ENCODE measurements at places on chromosomes 12 and 14.

- DNase-seq: no peak
Observed at GRCh38 chr12:111766608-111767361, at the start of gene ALDH2. ALDH2 (plus strand) TSS chr12:111766933; CDS start chr12:111766983, 50 bp downstream.

DNA sequence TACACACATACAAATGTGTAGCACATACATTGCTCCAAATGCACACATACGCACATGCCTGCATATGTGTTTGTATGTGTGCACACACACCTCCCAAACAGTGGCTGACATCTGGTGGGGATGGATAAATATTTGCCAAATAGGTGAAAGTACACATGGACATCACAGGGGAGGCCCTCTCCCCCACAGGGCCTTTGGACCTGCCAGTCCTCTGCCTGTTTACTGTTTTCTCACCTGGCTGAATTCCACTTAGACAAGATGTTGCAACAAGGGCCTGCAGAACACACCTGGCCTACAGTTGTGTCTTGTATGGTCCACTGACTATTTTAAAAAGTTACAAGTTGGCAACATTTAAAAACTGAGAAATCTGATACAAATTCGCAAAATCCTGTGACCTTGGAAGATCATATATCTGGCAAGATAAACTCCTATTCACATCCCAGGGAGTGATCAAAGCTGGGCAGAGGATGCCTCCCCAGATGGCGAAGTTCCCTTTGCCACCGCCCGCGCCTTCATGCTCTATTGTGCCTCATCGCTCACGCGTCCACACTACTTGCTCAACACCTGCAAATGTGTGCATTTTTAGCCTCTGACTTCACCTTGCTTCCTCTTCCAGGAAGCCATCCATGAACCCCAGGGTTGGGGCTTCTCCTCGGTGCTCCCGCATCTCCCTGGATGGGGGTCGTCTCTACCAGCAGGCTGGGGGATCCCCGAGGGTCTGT, 118.4 kb upstream of the FZD10 start:
- DNase-seq: no peak

DNA sequence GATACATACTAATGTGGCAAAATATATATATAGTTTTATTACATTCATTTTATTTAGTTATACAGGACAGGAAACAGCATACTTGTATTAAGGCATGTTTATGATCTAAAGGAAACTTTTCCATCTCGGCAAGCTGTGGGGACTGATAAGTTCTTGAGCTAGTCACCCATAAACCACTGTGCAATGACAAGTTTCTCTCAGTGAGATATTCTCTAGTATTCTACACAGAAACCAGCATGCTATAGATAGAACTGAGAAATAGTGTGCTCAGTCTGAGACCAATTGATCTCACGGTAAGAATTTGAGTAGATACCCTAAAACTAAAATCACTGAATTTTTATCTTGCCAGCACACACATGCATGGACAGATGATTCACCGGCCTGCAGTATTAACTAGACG, 717.6 kb upstream of the NOVA1 start:
- no peak for DNase-seq

DNA sequence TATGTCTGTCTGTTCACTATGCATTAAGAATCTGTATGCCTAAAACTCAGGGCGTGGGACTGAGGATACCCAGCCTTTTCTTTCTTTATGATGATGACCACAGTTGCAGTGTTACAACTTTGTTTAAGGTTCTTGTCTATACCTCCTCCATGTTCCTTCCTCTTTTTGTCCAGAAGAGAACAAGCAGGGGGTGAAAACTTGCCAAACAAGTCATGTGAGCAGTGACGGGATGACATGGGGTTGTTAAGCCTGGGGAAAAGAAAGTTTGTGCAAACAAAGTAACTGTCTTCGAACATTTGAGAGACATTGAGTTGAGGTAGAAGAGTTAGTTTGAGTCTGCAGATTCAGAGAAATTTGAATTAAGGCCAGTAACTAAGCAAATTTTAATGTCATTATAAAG, 505.5 kb downstream of the NPAS3 start:
- DNase-seq: no peak

DNA sequence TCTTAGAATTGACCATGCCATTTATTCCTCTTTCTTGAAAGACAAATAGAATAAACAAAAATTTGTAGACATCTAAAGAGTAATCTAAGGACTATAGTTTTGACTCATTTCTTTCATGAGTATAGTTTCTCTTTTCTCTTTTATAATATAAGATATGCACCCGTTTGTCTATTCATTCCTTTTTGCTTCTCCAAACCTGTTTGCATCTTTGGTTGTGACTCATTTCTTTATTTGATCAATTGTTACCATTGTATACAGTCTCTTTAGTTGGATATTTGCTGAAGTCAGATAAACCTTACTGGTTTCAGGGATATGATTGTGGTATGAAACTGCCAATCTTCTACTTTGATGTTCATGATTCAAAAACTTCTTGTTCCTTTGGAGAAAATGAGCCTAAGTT, 268.7 kb downstream of the FBXL14 start:
- no peak for DNase-seq

DNA sequence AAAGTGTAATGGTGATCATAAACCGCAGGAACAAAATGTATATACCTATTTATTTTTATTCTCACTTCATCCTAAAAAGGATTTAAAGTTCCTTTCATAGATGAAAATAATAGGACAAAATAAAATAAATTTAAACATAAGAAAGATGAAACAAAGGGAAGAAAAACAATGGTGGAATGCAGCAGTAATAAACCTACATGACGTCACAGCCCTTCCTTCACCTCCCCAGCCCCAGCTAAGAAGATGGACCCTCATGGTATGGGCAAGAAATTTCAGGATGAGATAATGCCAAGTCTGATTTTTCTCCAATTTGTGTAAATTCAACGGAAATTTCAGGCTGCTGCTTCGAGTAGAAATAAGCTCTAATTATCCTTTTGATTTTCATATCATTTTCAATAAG, 381.0 kb downstream of the LRIG3 start:
- DNase-seq: no peak

DNA sequence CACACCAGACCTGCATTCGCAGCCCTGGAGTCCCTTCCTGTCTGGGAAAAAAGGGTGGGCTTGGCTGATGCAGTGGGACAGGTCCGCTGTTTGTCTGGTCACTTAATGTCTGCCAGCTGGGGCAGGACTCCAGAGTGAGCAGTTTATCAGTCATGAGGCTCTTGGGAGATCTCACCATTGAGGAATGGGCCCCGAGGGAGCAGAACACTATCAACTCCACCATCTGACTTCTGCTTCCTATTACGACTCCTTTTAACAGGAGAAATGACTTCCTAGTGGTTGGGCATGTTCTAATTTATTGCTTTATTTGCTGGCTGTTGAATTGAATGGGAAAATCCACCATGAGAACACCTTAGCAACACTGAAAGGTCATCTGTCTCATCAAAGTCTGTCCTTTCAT, 182.5 kb upstream of the RASSF8 start:
- no peak for DNase-seq

DNA sequence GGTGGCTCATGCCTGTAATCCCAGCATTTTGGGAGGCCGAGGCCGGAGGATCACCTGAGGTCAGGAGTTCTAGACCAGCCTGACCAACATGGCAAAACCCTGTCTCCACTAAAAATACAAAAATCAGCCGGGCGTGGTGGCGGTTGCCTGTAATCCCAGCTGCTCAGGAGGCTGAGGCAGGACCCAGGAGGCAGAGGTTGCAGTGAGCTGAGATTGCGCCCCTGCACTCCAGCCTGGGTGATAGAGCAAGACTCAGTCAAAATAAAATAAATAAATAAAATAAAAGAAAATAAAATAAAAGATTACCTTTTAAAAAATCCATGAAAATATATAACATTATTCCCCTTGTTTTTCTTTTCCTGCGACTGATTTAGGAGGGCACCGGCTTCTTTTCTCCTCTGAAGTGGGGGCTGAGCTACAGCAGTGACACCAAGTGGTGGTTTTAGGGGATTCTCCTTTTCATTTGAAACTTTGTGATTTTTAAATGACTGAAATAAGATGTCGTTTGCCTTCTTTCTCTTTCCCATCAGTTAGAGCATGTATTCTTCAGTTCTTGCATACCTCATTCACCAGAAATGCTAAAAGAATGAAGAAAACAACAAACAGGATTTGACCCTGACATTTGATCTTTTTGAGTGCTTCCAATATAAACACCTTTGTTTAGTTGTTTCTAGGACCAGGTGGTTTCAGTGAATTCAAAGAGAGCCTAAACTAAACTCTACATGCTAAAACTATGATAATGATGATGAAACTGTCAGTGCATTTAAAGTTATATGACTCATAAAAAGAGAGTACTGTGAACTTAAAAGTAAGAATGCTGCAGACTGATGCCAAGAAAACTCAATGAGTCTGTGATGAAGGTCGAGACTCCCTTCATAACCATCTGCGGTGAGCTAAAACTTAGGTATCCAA, 22.6 kb upstream of the PKP2 start:
- no peak for DNase-seq

- DNase-seq: no peak
Observed at GRCh38 chr12:117142094-117142493, 42.9 kb upstream of the TESC start.

- no peak for DNase-seq
Observed at GRCh38 chr12:68509242-68509641, 101.5 kb upstream of the RAP1B start.

GRCh38 chr12:124153392-124153791, 141.5 kb upstream of the RFLNA start:
- DNase-seq: no peak

- no peak for DNase-seq
Observed at GRCh38 chr12:103924761-103925641, 5.2 kb upstream of the HSP90B1 start.

DNA sequence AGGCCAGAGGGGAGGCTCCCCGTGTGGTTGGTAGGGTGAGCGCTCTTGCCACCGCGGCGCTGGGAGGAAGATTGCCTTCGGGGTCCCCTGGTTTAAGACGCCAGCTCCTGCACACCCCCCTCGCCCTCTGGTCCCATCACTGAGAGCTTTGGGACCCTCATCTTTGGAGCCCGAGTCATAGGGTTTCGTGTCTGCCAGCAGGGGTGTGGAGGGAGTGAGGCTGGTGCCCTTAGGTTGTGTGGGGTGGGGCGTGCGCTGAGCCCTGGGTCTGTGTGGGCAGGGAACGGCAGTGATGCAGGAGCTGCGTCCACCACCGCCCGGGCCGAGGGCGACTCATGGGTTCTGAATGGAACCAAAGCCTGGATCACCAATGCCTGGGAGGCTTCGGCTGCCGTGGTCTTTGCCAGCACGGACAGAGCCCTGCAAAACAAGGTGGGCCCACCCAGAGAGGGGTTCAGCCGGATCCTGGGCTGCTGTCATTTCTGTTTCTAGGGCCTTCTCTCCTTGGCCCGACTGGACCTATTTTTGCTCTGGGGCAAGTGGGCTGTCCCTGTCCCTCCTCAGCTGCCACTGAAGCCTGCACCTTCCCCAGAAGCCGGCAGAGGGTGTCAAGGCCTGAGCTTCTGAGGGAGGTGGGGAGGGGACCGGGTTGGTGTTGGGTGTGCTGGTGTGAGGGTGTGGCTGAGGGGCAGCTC, 12.1 kb downstream of the ACADS start:
- DNase-seq: no peak

GRCh38 chr12:94089891-94090290, 58.5 kb upstream of the PLXNC1 start:
- DNase-seq: no peak

DNA sequence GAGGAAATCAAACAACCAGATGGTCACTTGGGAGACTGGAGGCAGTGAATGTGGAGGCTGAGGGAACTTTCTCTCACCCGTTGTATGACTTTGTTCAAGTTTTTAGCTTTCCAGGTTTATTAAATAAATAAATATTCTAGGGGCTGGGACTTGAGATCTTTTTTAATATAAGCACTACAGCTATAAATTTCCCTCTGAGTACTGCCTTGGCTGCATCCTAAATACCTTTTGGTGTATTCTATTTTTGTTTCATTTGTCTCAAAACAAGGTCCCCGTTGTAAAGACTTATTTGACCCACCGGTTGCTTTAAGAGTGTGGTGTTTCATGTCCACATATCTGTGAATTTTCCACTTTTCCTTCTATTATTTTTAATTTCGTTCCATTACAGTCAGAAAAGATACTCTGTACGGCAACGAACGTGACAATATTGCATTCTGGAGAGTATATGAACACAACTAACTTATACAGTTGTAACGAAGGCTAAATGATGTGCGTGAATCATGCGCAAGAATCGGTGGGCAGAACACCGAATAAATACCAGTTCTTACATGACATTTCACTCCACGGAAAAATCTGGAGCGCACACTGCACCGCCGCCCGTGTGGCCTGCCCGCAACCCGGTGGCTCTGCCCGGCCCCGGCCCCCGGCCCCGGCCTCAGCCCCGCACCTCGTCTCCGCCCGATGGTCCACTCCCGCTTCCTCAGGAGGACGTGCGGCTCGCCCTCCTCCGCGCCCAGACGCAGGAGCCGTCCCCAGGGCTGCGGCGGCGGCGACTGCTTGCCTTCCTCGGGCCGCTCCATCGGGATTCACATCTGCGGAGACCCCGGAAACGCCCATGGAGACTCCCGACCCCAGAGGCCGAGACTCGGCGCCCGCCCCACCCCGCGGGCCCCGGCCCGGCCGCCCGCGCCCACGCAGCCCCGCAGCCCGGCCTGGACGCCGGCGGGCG, 602 bp downstream of the CHFR start:
- DNase-seq: no peak

DNA sequence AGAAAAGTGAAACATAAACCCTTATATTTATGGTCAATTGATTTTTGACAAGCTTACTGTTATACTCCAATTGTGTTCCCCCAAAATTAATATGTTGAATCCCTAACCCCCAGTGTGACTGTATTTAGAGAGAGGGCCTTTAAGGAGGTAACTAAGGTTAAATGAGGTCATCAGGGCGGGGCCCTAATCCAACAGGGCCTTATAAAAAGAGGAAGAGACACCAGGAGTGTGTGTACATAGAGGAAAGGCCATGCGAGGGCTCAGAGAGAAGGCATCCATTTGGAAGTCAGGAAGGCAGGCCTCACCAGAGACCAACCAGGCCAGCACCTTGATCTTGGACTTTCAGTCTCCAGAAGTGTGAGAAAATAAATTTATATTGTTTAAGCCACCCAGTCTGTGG, 6.5 kb upstream of the VTI1B start:
- no peak for DNase-seq

DNA sequence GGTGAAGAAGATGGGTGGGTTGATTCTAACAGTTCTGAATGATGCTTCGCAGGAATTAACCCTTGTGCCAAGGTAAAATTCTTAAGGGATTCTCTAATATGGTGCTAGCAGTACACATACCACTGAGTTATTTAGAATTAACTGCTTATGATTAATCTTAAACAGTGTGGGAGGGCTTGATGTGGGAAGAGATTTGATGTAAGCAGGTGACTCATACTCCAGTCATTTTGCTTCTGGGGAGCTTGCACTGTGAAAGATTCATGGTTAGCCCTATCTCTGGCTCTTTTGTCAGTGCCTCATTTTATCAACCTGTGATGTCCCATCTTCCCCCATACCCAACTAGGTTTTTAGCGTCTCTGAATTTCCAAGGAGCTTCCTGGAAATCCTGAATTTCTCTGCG, 83.8 kb downstream of the NRXN3 start:
- no peak for DNase-seq

- DNase-seq: no peak
Observed at GRCh38 chr14:73761618-73762355, 47.6 kb upstream of the PNMA1 start.

DNA sequence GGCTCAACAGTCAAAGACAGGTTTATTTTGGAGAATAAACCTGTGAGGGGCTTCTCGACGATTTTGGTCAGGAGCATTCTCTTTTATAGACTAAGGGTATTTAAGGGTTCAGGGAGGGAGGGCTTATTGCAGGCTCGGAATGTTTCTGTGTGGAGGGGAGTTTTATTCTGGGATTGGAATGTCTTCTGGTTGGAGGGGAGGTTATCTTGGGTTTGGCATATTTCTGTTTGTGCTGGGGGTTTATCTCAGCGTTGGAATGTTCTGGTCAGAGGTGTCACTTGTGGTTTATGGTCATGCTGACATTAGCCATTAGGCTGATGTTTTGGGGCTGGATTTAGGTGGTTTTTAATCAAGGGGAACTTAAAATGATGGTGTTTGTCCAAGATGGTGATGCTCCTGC, 103.9 kb downstream of the SUDS3 start:
- DNase-seq: no peak
